ENCODE measurements at places on chromosomes 4 and X.

DNA sequence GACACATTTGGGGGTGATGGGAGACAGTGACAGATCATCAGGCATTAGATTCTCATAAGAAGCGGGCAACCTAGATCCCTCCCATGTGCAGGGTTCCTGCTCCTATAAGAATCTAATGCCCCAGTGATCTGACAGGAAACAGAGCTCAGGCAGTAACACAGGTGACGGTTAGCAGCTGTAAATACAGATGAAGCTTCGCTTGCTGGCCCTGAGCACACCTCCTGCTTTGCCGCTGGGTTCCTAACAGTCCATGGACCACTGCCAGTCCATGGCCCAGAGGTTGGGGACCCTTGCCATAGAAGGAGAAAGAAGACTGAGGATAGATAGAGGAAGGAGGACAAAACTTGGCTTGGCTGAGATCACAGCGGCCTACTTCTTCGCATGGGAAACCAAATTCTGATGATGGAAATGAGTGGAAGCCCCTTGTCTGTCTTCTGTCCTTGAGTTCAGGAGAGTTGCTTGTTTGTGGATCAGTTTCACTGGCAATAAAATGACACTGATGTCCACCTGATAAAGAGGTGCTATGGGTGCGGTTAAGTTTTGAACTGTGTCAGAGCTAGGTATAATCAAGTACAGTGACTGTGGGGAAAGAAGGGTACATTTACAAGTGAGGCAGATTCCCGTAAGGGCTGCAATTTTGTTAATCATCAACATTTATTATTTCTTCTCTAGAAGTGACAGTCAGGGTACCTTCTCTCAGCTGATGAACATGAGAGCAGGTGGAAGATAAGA, 1.7 kb upstream of the TIFA start:
- peaks cover 7% of the 10 kb centered on the region for H3K4me1 ChIP-seq
- H3K27ac ChIP-seq: no peak overlapping the region
- H3K27me3 ChIP-seq: no peaks in the 10 kb centered on the region
- H3K4me3 ChIP-seq: no peak overlapping the region

- no peak for DNase-seq
- H3K27me3 ChIP-seq: no peaks in the 10 kb centered on the region
- H3K27ac ChIP-seq: no peak overlapping the region
- no peaks in the 10 kb centered on the region for H3K4me1 ChIP-seq
- no peaks in the 10 kb centered on the region for H3K36me3 ChIP-seq
- no peak overlapping the region for H3K4me3 ChIP-seq
Observed at GRCh38 chr4:166635367-166635766, 598.9 kb downstream of the SPOCK3 start.

GRCh38 chr4:83552924-83553323, 17.0 kb downstream of the GPAT3 start:
- no peaks in the 10 kb centered on the region for H3K36me3 ChIP-seq
- H3K4me3 ChIP-seq: no peak overlapping the region
- no peak for DNase-seq

DNA sequence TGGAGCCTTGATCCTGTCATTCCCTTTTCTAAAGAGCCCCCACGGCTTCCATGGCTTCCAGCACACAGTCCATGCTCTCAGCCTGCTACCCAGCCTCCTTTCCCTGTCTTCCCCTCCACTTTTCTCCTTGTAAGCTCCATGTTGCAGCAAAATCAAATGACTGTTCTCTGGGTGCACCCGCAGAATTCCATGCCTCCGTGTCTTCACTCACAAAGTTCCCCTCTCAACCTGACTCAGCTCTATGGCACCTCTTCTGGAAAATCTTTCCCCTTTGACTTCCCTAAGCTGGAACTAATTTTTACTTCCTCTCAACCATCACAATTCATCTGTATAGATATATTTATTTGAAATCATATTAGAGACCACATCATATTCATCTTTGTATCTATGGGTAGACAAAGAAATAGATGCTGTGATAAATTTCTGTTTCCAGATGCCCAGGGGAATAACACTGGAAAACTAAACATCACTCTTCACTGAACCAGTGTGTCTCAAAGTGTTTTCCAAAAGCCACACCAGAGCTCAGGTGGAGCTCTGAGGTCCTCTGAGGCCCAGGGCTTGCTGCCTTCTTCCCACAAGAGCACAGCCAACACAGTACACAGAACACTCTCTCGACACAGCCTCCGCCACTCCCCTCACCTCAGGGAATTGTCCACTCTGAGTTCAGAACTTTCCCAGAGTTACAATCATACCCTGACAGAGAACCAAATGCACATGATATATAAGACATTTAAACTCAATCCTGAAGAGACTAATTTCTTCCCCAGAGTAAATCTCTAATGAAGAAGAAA, 3.3 kb downstream of the SETD7 start:
- peaks cover 64% of the 10 kb centered on the region for H3K4me1 ChIP-seq
- H3K36me3 ChIP-seq: no peaks in the 10 kb centered on the region
- DNase-seq: no peak
- H3K27me3 ChIP-seq: no peaks in the 10 kb centered on the region
- peak overlapping the region; percentile 99 for H3K27ac ChIP-seq
- peak overlapping the region; percentile 39 for H3K4me3 ChIP-seq

GRCh38 chrX:22135994-22136684, 104.0 kb downstream of the PHEX start:
- H3K27me3 ChIP-seq: peaks cover 6% of the 10 kb centered on the region
- H3K36me3 ChIP-seq: no peaks in the 10 kb centered on the region
- no peak overlapping the region for H3K27ac ChIP-seq
- H3K4me1 ChIP-seq: no peaks in the 10 kb centered on the region
- no peak for DNase-seq
- H3K4me3 ChIP-seq: no peak overlapping the region

GRCh38 chrX:80807606-80807991, 2.1 kb downstream of the BRWD3 start:
- H3K27ac ChIP-seq: peak overlapping the region; percentile 71
- DNase-seq: no peak
- no peaks in the 10 kb centered on the region for H3K4me1 ChIP-seq
- no peaks in the 10 kb centered on the region for H3K36me3 ChIP-seq

- no peaks in the 10 kb centered on the region for H3K27me3 ChIP-seq
- no peaks in the 10 kb centered on the region for H3K36me3 ChIP-seq
- peaks cover 82% of the 10 kb centered on the region for H3K4me1 ChIP-seq
- H3K27ac ChIP-seq: peak overlapping the region; percentile 90
- DNase-seq: no peak
Observed at GRCh38 chr4:87073199-87074120, 138.6 kb downstream of the AFF1 start.

All from psoas muscle (tissue), 8 donors.